ENCODE measurements at places on chromosomes 4 and X.

DNA sequence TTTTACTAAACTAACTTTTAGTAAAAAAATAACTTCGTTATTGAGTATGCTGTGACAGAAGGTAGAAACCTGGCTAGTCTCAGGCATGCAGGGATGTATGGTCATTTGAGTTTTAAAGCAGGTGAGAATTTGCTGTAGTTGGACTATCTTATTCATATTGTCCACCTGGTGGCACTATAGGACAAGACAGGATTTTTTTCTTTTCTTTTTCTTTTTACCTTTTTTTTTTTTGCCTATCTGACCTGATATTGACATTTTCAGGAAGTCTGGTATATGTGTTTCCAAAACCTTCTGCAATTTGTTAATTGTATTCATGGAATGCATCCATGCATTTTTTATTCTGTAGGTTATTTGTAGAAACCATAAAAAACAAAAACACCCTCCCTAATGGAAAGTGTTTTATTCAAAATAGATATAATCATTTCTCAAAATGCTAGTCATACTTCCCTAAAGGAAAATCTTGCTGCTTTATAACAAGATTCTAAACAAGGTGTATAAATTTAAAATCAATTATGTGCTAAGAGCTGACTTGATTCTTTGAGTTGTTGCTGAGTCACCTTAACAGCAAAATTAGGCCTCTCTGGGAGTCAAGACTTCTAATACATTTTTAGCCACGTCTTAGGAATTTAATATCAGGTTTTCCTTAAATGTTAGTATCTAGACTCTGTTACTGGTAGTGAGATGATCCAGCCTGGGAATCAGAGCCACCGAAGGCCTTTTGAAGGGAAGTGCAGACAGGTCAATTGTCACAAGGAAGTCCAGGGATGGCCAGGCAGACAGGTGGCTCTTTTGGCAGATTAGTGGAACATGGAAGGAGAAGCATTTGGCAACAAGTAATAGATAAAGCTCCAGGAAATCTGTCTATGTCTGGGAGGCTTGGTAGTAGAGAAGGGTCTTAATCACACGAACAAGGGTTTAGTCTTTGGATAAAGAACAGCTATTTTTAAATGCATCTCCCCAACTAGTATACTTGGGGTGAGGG, 201.3 kb upstream of the GNPDA2 start:
- DNase-seq: no peak

GRCh38 chrX:72280321-72280845, 3.3 kb upstream of the RPS4X start:
- DNase-seq: no peak

DNA sequence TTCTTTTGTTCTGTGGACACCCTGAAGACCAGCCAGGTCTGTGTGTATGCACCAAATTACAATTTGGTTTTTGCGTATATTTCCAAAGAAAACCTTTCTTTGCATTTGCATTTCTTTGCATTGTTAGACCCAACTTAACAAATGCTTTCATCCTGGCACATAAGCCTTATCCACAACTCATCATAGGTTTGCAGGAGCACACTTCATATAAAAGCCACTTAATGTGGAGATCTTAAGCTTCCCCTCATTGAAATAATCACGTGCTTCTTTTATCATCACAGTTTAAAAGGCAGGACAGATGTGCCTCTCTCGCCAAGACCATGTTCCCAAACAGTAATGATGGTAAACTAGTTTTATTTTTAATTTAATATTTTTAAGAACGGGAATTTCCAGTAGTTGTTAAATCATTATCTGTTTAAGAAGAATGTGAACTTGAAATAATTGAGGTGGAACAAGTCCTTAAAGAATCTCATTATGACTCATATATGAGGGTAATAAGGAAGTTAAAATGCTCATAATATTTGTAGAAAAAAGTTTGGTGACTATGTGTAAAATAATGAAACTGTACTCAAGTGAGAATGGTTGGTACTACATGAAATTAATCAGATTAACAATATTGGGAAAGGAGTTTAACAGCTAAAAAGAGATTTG, 65.5 kb downstream of the GLRA3 start:
- no peak for DNase-seq

- no peak for DNase-seq
These were observed 30.1 kb downstream of the RASSF6 start for GRCh38 chr4:73589887-73590801.

DNA sequence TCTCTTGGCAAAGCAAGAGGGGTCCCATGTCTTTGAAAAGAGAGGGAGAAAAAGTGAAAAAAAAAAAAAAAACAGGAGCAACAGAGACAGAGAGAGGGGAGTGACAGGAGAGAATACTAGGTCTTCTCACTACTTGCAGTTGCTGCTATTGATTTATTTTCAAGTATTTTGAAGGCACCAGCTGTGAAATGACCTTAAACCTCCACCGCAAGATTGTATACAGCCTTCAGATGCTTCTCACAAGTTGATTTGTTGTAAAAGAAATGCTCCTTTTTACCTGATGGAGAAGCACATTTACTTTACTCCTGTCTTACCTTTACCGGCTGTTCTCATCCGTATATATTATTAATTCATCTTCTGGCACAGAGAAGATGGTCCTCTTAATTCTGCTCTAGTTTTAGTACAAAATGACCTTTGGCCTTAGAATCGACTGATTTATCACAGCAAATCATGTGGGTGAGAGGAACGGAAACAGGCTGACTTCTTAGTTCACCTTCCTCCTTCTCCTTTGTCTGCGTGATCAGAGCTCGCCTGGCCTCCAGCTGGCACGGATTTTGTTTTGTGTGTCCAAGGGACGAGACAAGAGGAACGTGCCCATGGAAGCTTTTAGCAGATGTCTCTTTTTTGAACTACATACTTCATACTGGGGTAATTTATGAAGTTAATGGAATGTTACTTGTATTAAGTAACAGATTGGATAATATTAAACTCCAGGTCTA, 82.4 kb upstream of the PACRGL start:
- no peak for DNase-seq

GRCh38 chrX:97310373-97310772, 426.7 kb downstream of the RPA4 start:
- no peak for DNase-seq

GRCh38 chr4:2059726-2060602, 837 bp downstream of the NAT8L start:
- peak; percentile 61 for DNase-seq

GRCh38 chr4:114272226-114272625, 292.8 kb upstream of the ARSJ start:
- no peak for DNase-seq

DNA sequence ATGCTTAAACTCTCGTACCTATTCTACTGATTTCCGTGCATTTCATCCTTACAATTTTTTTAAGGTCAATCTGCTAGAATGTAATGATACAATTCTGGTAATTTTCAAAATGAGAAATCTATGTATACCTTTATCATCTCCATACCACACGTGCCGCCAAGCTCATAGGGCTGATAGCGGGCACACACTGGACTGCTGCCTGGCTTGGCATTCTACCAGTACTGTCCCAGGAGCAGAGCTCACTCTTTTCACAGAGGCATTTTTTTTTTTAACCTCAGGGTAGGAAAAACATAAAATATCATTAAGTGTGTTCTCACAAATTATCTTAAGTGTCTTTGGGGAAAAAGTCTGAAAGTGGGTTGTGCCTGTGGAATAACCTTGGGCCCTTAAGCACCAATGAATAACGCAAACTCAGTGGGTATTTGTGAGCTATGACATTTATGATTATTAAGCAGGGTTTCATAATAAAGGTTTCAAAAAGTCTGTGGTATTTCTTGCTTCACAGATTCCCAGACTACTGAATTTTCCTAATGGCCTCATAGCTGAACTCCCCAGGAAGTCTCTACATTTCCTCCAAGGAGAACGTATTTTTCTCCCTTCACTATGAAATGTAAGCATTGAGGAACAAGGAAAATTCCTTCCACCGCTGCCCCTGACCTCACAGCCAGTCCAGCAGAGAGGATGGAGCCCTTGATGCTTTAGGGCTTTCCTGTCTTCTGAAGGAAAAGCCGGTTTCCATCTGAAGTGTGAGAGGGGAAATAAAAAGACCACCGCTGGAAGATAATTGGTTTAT, 125.2 kb downstream of the ELOVL6 start:
- DNase-seq: no peak

DNA sequence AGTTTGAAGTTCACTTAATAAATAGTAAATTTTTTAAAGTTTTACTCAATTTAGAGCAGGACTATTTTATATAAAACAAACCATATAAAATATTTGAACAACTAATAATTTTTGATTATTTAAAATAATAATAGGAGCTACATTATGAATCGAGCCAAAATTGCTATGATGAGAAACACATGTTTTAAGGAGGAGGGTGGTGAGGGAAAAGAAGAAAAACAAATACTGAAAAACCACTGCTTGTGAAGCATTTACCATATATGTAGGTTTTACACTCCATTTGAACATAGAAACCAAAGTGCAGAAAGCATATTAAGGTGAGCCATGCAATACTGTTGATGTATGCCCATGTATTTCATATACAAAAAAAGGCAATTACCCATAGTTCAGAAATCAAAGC, 448.9 kb downstream of the FSTL5 start:
- no peak for DNase-seq

- DNase-seq: no peak
These were observed 166.5 kb downstream of the TBX22 start for GRCh38 chrX:80181079-80181478.

DNA sequence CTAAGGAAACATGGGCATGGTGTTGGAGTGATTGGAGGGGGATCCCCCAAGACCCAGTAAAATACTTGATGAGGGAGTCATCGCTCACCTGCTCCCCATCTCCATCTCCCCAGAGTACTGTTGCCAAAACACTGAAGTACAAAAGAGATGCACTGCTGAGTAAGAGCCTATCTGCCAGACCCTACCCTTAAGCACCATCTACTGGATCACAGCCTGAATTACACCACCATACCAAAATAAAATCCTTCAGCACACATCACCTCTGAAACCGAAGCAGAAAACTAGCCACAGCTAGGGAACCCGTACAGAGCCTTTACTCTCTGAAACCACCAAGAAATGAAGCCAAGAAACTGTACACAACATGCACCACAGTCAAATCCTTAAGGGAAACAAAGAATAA, 466.3 kb upstream of the ACTRT1 start:
- DNase-seq: no peak

DNA sequence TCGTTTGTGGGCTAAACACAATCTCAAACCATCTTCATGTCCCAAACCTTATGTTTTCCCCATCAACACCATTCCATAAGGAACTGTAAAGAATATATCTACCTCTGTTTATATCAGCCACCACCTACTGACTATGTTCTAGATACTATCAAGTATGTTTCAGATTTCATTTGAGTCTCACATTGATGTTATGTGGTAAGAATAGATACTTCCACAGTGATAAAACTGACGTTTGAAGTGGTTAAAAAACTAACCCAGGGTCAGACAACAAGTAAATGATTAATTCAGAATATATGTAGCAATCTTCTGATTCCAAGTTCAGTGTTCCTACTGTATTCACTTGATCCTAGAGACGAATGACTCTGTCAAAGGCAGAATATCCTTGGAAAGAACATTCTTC, 156.8 kb upstream of the RASGEF1B start:
- DNase-seq: no peak

DNA sequence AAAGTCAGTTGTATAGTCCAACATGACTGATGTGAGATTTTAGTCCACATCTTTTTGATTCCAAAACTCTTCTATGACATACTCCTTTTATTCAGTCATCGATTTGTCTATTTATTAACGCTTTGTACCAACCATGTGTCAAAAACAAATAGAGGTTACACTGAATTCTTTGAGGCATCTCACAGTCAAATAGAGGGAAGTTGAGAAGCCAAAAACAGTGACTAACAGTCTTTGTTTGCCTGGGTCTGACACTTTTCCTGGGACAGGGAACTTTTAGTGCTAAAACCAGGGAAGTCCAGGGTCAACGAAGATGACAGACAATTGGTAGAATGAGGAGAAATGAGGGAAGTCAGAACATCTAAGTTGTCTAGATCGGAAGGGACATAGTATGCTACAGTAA, 169.9 kb upstream of the HS3ST1 start:
- DNase-seq: no peak

DNA sequence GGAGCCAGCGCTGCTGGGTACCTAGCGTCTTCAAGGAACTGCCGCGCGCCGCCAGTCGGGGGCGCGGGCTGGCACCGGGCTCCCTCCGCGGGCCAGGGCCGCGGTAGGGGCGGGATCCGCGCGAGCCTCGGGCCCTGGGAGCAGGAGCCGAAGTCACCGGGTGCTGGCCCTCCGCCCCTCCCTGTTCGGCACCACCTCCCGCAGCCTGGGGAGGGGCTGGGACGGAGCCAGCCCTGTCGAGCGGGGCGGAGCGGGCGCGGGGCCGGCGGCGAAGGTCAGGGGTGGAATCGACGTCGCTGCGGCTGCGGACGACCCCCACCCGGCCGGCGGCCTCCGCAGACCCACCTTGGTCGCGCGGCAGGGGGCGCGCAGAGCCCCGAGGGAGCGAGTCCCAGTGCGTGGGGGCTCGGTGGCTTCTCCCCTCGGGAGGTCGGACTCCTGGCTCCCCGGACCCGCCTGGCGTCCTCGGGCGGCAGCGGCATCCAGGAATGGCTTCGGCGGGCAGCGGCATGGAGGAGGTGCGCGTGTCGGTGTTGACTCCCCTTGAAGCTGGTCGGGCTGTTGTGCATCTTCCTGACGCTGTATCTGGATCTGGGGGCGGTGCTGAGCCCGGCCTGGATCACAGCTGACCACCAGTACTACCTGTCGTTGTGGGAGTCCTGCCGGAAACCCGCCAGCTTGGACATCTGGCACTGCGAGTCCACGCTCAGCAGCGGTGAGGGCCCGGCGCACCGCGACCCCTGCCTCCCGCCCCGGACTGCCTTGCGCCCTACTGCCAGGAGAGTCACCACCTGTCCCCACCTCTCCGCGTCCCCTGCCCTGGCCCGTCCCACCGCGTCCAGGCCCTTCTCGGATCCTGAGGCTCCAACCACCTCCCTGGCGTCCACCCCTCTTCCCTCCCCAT, 50.5 kb upstream of the FAM47C start:
- peak; percentile 45 for DNase-seq

GRCh38 chr4:78292856-78293255, 235.7 kb downstream of the FRAS1 start:
- DNase-seq: no peak

GRCh38 chr4:67762086-67762485, 7.9 kb upstream of the GNRHR start:
- no peak for DNase-seq

GRCh38 chr4:76435528-76436319, 695 bp downstream of the SHROOM3 start:
- no peak for DNase-seq

GRCh38 chr4:123659730-123660129, 263.1 kb downstream of the SPRY1 start:
- no peak for DNase-seq

DNA sequence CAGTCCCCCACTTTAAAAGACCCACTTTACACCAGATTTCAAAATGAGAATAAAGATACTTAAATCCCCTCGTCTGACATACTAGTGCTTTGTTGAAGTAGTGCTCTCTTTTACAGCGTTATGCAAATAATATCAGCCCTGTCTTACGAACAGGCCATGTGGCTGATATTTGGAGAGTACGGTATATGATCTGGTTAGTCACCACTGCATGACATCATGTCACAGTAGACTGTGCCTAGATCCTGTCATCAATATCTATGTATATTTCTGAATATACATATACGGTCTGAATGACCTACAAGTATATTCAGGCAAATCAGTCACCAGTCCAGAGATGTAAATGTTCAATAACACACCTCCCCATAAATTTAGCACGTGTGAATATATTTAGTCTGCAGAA, 25.4 kb upstream of the XAGE1B start:
- DNase-seq: no peak

Data from glutamatergic neuron (in vitro differentiated cells).